ENCODE measurements at places on chromosomes 3 and 15.

DNA sequence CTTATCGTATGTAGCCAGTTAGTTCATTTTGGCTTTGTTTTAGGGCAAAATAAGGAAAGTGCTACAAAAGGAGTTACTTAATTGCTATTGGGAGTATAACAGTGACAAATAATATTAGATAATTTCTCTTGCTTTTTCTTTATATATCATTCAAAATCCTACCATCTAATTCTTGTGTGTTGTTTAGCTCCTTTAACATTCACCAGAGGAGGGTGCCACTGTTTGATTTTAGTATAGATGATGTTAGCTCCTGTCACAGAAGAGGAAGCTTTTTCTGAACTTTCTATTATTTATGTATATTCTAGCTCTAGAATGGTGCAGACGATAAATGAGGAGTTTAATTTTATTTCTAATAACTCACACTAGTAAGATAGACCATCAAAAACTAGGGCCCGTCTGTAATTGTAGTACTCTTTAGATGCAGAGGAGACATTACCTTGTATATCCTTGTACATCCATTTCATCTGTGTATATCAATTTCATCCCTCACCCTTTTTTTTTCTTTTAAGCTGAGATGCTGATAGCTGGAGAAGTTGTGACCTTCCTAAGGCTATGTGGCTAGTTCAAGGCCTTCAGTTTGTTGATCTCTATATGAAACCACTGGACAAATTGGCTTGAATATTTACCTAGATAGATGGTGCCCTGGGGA lies 3.0 kb downstream of the PPM1L start:
- DNase-seq = no peak

- peak; percentile 70 for DNase-seq
Measured at GRCh38 chr15:63752075-63752684, 81.6 kb downstream of the HERC1 start.

DNA sequence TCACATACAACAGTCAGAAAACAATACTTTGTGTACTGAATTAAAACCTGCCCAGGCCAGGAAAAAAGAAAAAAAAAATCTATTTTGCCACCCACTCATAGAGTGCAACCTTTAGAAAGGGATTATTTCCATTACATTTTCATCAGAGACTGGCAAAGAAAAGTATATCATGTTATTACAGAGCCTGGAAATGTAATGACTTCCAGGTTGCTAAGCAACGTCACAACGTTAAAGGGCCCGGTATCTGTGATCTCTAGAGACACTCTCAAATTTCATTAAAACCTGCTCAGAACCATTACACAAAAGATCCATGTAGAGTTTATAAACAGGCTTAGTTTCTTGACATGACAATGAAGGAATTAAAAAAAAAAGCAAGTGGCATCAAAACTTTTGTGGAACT lies 170.5 kb downstream of the CTNNB1 start:
- DNase-seq = no peak

- peak; percentile 63 for DNase-seq
Measured at GRCh38 chr3:142027735-142028134, 121.6 kb downstream of the TFDP2 start.

Measured in inflammatory macrophage (primary cell).